Breast epithelium (tissue), 4 donors: ENCODE measurements at places on chromosomes 2 and 18. TPM values are rescaled to one million over a fixed set of nuclear protein-coding genes. Genes with fewer than 3 reads are reported as not detected.

SNORC gene
- 9.2 TPM for total RNA-seq

FAM228A gene
- 2.6 TPM for total RNA-seq

- DNase-seq: no peak
Observed at GRCh38 chr18:54075689-54076088, 148.8 kb downstream of the MBD2 start.

DNA sequence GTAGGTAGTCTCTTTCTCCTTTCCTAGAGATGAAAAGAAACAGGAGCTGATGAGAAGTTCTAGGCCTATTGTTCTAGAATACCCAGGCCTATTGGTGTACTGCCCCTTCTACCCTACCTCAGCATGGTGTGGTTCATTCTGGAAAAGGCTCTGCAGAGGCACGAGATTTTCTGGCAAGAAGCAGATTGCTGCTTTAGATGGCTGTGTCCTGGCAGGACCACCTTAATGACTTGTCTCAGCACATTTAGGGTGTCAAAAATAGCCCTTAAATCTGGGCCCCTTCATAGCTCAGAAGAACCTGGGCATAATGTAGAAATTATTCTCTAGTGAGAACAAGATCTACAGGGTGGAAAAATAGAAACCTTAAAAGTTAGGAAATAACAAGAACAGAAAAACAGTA lies 87.9 kb downstream of the BCL2L11 start:
- no peak for DNase-seq

DNA sequence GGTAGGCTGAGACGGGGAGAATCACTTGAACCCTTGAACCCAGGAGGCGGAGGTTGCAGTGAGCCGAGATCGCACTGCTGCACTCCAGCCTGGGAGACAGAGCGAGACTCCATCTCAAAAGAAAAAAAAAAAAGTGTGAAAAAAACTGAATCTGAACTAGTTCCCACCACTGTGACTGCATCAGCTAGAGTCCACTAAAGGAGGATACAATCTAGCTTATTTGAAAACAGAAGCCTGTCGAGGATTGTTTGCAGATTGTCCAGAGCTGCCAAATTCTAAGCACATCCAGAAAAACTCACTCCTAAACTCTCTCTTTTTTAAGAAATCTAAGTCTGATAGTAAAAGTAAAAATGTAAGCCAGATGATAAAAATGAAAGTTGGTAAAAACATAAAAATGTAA lies 10.6 kb downstream of the GFPT1 start:
- DNase-seq: no peak

DNA sequence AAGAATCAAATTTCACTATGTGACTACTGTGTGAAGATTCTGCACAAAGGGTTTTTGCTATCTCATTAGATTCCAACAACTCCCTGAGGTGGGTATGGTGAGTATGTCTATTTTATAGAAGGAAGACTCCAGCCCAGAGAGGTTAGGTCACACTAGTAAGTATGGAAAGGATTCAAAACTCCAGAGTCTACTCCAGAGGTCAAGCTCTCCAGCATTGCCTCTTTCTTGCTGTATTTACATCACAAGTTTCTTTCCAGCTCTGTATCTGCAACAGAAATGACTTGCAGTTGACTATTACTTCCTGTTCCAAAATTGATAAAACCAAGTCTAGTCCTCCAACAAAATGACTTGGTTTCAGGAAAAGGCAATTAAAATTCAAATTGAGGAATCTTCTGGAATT lies 2.1 kb downstream of the COL4A4 start:
- no peak for DNase-seq

DNA sequence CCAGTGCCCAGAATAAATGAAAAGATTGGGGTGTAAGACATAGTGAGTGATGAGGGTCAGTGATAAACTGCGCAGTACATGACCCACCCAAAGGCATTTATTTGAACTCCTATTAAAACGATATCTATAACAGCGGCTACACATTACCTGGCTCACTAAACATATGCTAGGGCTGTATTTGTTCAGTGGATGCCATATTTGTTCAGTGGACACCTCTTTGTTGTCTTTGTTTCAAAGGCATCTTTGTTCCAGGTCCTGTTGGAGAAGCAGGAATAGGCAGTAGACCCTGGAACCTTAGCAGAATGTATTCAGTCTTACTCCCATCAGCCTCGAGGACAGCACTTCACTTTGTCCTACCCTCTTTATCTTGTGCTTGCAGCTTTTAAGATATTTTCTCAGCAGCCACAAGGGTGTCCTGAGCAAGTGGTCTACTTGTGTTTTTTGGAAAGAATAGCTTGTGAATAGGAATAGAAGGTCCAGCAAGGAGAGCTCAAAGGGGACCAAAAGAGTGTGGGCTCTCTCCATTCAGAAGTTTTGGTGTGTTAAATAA lies 650.8 kb upstream of the FANCL start:
- DNase-seq: no peak

- DNase-seq: no peak
Observed at GRCh38 chr2:105038383-105039061, 653 bp downstream of the MRPS9 start.

DNA sequence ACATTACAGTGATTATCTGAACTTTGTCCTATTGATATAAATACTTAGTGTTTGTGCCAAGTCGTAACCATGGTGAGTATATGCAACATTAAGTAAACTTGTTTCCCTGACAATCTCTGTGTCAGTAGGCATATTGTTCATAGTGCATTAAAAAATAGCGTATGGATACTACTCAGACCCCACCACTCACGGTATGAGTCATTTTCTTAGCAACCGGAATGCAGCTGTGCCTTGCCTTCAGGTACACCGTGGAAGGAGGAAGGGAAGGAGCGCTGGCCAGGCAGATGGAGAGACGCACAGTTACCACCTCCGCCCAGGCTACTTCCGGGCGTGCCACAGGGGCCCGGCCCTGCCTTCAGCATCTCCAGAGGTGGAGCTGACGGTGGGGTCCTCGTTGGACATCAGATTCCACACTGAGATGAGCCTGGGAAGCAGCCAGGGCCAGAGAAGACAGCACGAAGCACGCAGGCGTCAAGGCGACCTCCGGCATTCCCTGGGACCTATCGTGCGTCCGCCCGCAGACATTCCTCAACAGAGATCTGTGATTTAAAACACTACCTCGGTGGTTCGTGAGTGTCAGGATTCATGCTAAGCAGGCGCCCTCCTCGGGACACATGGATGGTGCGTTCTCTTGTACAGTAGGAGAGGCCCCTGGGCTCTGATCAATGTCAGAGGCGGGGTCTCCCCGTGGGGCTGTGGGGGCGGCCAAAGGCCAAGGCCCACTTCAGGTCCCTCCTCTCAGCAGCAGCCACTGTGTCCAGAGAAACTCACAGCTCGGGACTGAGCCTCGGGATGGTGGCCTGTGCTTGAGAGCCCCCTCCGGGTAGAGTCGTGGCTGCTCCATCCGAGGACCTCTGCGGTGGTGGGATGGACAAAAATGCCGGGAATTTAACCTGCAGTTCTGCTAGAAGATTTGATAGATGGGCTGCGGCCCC lies 82.2 kb upstream of the HDAC4 start:
- DNase-seq: no peak

DNA sequence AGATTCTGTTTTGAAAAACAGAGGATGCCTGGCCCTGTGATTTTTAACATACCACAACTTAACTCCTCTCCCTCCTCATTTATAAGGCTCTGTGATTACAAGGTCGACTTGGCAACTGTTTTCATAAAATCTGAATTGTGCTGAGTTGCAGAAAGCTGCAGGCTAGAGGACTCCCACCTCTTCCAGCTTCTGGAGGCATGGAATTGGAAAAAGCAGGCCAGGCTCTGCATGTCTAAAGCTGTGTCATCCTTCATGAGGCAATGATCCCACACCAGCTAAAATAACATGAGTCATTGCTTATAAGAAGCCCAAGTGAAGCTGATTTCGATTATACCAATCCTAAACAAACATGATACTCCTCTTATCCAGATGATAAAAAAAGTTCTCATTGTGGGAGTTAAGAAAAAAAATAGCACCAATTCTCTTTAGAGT lies 11.7 kb downstream of the ARHGAP28 start:
- no peak for DNase-seq

GRCh38 chr2:68365087-68365486 lies at the start of gene PLEK:
Gene PLEK, plus strand, starts transcription at chr2:68365282. Its CDS starts 70 bp downstream, at chr2:68365352.
- DNase-seq: no peak

DNA sequence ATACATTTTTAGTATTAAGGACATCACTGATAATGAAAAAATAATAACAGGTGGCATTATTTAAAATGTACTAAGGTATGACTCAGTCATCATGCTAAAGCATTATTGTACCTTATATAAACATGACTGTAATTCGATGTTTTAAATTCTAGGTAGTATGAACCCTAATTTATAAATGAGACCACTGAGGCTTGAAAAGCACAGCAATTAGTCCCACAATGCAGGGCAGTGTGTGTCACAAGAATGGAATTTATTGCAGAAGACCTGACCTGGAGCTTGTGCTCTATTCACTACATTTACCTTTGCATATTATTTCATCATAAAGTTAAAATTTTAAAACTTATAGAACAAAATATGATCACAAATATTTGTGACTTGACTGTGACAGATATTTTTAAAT lies 358.5 kb upstream of the DSEL start:
- no peak for DNase-seq

DNA sequence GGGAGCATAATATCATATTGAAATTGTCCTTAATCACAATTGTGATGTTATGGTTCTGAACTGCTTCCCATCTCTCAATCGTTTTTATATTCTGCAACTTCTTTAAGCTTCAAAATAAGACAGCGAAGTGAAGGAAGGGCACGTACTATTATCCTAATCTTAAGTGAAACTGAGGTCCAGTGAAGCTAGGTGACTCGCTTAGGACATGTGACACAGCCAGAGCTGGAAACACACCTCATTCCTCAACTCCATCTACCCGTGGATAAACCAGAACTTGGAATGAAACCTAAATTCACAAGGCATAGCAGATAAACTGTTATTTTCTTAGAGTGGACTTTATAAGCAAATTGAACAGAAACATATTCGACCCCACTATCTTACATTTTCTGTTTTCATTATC lies 191.2 kb upstream of the PXDN start:
- DNase-seq: no peak

GRCh38 chr2:217669831-217670230 lies 333.0 kb downstream of the TNS1 start:
- DNase-seq: no peak

GRCh38 chr2:102139851-102140250 lies 2.7 kb upstream of the IL1R1 start:
- DNase-seq: no peak

DNA sequence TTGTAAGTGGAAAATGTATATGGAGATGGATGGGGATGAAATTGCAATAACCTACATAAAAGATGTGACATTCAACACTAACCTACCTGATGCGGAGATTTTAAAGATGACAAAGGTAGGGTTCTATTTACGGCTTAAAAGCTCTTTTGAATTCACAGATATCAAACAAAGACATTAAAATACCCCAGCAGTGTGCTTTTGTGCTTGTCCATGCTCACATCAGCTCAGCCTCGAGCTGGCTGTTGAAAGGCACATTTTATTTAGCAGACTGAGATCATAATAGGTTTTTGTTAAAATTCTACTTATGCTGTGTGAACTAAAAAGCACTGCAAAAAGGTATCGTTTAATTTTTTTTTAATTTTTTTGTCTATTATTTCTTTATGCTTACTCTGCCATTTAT lies 96.0 kb upstream of the CDCA7 start:
- no peak for DNase-seq

DNA sequence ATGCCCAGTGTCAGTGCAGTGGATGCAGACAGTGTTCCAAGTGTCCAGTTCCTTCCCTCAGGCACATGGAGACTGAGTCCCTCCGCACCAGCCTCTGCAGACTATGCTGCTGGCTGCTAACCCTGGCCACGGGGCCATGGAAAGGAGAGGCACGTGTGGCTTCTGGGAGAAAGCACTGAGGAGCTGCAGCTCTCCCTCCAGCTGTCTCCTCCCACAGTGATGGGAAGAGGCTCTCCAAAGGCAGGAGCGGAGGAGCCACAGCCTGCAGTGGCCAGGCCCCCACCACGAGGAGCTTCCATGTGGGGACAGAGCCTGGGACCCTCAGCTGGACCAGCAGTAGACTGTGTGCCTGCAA lies 141.1 kb downstream of the NDUFA10 start:
- no peak for DNase-seq

DNA sequence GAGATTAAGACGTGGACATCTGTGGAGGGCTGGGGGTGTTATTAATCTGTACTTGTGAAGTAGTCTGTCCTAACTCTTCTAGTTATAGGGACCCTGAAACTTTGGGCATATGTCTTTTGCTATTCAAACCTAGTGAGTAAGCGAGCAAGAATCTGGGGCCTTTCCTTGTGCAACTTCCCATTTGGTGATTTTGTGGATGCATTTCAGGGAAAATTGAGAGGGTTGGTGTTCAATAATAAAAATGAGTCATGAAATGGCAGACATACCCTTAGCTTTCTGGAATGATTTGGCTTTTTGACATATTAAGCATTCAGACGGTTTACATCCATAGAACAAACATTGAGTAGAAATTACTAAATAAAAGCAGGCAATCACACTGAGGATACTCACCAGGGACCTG lies 17.0 kb downstream of the COL4A4 start:
- no peak for DNase-seq

- DNase-seq: no peak
Observed at GRCh38 chr2:210337159-210337558, 22.2 kb upstream of the MYL1 start.

- no peak for DNase-seq
Observed at GRCh38 chr18:53541924-53542323, 682.5 kb downstream of the MBD2 start.

DNA sequence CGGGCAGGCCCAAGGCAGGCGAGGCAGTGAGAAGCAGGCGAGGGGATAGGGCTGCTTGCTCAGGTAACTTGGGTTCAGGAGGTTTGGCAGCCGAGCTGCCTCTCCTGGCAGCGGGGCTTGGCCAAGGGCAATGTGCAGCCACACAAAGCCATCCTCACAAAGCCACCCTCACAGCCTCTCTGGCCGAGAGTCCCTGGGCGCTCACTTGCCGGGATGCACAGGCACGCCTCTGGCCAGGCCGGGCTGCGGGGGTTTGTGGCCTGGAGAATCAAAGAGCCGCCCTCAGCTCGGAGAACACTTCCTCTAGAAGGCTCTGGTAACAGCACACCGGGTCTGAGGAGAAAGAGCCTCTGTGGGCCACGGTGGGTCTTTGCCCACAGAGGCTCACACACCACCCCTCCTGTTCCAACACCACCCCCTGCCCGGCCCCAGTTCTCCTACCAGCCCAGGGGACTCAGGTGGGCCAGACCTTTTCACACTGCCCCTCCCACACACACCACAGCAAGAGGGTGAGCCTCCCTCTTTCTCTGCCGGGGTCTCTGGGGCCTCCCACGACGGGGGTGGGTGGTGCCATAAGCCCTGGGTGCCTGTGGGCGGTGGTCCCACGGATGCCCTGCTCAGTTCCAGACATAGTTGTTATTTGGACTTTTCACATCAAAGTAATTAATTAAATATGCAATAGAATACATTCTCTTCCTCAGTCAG lies 186.9 kb downstream of the ZFP36L2 start:
- DNase-seq: no peak

- no peak for DNase-seq
Observed at GRCh38 chr2:146992057-146992456, 852.8 kb upstream of the ACVR2A start.

- no peak for DNase-seq
Observed at GRCh38 chr2:70733646-70734180, 34.3 kb downstream of the ADD2 start.
